ENCODE measurements at places on chromosomes 3 and 15.

DNA sequence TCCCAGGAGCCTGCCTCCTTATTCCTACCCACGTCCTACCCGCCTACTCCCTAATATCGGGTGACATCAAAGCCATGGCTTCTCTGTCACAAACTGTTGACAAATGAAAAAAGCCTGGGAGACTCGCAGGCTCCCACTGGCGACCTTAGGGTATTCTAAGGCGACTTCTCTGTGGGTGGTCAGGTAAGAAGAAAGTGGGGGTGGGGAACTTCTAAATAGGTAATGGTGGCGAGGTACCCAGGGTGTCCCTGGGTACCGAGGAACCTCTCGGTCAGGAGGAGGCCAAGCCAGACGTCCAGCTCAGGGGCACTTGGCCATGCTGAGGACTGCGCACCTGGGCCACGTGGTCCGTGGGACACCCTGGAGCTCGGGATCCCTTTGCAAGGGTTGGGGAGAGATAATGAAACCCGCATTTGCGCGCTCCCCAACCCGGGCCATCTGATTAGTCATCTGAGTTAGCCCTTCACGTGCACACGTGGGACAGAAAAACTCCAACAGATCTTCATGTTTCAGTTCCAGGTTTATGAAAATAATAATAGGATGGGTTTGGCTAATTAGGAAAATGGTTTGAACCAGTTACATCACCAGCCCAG is 78.2 kb downstream of the NR2F2 start:
- no peak for DNase-seq

DNA sequence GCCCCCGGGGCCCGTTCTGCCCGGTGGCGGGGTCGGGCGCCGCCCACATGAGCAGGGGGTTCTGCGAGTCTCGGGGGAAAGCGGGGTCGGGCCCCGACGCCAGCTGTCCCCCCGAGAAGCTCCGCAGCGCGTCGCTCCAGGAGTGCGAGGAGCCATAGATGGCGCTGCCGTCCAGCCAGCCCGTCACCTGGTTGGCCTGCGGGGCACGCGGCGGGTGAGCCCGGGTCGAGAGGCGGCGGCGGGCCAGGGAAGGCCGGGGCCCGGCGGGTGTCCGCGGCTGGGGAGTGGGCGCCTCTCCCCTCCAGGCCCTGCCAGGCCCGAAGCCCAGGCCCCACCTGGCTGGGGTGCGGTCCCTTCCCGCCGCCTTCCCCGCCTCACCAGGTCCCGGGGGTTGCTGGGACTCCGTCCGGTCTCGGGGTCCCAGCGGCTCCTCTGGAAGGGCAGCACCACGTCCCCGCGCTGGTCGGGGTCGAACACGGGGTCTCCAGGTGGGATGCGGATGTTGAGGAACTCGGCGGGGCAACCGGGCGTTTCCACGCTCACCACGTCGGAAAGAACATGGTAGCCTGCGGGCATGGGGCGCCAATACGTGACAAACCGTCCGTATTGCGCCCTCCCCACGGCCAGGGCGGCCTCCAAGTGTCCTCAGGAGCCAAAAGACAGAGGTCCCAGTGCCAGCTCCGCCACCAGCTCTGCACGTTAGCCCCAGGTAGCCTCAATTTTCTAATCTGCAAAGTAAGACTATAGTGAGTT is 2.4 kb downstream of the DUOX2 start:
- no peak for DNase-seq

GRCh38 chr15:95988574-95988887 is 342.0 kb upstream of the NR2F2 start:
- DNase-seq: no peak

DNA sequence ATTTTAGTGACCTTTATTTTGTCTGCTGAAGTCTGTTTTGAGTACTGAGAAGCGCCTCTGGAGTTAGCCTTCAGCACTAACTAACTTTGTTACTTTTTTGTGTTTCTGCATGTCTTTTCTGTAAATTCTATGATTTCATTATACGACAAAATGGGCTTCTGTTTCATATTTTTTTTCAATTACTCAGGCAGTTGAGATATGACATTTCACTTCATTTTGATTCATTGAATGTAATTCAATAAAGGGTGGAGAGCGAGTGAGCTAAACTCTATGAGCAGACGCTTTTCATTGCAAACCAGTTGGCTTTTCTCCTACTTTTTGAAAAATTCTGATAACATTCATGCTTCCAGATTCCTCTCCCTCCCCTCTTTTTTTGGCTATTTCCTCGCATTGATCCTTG is 84.4 kb upstream of the KCNH8 start:
- DNase-seq: no peak

DNA sequence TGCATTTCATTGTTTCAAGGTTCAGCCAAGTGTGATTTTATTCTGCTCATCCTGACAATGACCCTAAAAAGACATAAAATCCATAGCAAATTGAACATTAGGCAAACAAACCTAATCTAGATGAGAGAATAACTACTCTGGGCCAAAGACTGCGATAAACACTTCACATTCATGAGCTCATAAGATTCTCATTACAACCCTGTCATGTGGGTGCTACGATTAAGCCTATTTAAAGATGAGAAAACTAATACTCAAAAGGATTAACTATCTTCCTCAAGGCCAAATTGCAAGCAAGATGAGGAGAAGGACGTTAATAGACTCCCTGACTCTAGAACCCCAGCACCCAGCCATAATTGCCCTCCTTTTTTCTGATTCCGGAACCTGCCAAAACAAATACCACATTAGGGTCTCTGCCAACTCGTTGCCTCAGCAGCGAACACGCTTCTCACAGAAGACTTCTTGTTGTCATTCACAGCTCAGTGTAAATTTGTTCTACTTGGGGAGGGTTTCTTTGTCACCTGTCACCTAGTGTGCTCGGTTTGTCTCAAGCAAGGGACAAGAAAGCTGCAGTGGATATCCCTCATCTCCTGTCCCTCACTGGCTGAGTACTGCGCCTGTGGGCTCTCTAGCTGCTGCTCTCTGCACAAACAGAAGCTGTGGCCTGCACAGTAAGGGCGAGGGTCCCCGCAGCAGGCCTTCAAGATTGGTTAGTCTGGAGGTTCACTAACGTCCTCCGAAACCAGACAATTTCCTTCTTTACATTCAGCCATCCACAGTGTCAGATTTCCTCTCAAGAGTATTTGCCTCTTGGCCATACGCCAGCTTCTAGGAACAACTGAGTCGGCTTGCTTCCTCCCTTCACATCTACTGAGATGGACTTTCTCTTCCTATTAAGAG is 200.0 kb upstream of the UBE2E2 start:
- no peak for DNase-seq

DNA sequence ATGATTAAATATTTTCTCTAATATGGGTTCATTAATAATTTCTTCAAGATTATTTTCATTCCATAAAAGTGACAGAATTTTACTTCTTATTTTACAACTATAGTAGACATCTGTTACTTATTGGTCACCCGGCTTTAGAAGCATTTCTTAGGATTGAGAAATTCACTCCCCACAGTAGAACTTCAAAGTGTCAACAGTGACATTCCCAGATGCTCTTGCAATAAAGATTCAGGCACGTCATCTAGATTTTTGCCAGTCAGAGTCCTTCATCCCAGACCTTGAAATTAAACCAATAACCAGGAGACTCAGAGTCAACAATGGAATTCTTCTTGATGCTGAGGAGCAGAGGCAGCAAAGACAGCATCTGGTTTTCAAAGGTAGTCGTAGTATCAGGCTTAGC is 190.8 kb downstream of the VGLL3 start:
- DNase-seq: no peak

DNA sequence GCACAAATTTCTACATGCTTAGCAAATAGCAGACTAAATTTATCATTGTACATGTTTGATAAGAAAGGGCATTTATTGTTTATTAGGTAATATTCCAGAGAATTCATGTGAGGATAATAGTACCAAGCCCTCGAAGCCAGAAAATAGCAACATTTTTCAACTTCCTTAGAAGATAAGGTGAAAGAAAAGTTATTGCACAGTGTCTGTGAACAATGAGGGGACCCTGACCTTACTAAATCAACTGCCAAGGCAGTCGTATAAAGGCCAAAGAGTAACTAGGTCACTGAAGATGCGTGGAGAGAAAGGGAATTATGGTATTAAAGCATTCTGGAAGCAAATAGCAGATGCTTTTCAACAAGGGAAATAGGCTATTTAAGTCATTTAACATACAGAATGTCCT is 20.3 kb upstream of the ARL6 start:
- DNase-seq: no peak

GRCh38 chr15:75109021-75109735 is 85.8 kb downstream of the PPCDC start:
- DNase-seq: no peak

GRCh38 chr3:20130106-20130505 is 55.9 kb downstream of the SGO1 start:
- no peak for DNase-seq

Data from amniotic stem cell (primary cell).